Activated CD8-positive, alpha-beta memory T cell treated with anti-CD3 and anti-CD28 coated beads, Interleukin-2, amount 50 U/mL, for 48 hours (primary cell): ENCODE measurements at places on chromosomes 3 and 15.

GRCh38 chr3:194265505-194265892, 85.6 kb downstream of the CPN2 start:
- peak; percentile 48 for DNase-seq

DNA sequence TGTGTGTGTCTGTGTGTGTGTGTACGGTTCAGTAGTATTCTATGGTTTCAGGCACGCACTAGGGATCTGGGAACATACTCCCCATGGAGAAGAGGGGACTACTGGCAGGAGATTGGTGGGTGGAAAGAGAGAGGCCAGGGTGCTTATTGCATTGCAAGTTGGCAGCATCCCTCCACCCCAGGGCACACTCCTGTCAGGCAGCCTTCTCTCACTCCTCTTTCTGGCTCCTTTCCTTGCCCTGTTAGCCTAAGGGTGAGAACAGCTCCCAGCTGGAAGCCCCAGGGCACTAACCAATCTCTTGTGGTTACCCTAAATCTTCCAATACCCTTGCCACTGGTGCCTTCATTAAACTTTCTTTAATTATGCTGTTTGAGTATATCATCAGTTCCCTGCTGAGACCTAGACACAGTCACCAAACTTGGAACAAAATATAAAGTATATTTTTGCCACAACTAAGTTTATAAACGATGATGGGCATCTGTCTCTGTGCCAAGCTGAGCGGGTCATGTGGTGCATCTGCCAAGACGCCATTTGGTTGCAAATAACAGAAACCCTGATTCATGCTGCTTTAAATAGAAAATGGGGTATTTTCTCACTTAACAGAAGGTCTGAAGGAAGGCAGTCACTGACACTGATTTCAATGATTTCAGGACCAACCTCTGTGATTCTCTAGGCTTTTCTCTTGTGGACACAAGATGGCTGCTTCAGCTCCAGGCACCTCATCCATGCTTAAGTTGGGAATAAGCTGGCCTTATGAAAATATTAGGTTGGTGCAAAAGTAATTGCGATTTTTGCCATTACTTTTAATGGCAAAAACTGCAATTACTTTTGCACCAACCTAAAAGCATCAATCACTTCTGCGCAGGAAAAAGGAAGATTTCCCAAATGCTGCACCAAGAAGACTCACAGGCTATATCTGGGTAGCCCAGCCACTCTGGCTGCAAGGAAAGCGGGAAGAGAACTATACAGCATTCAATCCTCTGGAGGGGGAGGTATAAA, 476.9 kb upstream of the PROK2 start:
- DNase-seq = no peak

DNA sequence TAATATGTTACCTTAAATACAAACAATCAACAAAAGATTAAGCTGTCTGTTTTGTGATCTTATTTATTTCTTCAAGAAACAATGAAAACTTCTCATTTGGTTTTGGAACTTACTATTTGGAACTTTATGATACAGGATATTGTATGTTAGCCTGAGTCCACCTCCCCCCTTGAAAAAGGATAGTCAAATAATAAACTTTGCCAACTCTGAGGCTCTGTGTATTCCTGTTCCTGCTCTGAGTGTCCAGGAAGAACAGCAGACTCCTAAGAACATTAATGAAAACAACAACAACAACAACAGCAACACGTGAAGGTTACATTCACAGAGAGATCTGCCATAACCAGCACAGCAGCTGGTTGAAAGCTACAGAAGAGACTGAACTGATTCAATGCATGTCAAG, 108.1 kb upstream of the AADACL2 start:
- DNase-seq = no peak

DNA sequence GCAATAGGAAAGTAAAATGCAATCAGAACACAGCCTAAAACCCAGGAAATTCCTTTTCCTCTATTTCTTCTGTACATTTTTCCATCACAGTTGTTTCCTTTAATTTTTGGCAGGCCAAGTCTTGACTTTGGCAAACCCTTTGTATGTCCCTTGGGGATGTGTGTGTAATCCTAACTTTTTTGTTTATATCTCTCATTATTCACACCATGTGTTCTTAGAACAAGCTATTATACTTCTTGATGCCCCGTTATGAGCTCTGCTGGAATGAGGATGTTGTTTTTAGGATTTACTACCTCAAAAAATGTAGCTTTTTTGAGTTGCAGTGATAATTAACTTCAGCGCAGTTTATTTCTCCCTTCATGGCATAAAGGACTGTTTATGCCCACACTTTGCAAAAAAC, 123.4 kb downstream of the ABI3BP start:
- DNase-seq = no peak

GRCh38 chr3:25686766-25687165, 22.1 kb upstream of the TOP2B start:
- no peak for DNase-seq

DNA sequence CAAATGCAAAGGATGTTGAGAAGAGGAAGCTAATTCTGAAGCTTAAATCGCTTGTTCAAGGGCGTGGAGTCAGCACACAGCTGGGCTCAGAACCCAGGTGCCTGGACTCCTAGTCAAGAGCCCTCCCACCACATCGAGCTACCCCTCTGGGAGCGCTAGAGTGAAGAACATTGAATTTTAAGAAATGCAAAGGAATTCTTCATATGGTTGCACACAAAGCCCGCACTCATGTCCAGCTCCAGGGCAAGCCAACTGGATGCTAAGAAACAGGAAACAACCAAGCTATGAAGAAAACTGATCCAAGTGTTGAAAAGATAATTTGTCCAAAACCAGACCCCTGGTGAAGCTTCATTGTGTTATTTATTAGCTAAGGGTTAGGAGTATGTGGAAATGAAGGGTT, 122.3 kb downstream of the ALDH1A2 start:
- DNase-seq = no peak

DNA sequence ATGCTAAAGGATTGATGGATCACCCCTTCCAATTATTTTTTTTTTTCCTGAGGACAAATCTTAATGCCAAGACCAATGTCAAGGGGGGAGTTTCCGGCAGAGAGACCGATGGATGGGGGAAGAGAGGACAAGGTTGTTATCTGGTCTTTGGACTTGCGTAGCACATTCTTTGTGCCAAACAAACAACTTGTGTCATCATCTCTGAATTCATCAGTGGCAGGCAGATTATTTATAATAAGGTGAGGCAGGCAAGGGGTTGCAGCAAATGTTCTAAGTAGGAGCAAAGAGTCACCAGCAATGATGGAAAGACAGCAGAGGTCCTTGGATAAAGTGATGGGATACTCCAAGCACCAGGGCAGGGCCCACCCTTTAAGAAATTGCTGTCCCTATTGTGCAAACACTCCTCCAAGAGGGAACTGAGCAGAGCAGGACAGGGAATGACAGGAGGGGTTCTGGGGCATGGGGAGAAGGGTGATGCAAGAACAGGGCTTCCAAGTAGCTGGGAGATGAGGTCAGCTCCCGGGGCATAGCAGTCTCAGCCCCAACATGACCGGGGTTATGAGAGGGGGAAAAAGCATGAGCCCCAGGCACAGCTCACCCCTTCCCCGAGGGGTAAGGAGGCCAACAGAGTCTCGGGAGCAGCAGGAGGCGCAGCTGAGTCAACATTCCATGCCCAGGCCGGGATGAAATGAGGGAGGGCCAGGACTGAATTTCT, 57.4 kb downstream of the ANXA2 start:
- no peak for DNase-seq

DNA sequence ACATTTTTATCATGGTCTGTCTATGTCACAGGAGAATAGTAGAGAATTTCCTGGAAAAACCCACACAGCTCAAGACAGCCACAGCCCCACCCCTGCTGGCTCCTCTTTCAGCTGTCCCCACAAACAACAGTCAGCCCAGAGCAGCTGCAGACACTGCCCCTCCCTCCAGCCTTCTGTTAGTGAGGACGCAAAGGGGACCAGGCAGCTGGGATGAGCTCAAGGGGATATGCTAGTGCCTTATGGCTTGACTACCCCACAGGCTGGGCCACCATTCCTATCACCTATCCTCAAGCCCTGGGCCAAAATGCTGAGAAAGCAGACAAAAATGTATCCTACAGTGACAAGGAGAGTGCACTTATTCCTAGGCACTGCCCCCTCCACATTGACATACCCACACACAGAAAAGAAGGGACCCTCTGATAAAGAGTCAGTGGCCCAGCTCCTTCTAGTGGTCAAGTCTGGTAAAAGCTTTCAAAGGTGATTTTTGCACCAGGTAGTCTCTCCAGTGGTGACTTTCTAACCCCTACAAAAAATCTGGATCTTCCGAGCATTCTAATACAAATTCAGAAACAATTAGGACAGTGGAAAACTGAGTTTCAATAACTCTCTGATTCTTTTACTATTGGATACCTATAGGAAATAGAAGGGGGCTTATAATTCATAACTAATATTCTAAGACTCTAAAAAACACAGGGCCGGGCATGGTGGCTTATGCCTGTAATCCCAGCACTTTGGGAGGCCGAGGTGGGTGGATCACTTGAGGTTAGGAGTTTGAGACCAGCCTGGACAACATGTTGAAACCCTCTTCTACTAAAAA, 3.0 kb upstream of the MAP1A start:
- DNase-seq = no peak

DNA sequence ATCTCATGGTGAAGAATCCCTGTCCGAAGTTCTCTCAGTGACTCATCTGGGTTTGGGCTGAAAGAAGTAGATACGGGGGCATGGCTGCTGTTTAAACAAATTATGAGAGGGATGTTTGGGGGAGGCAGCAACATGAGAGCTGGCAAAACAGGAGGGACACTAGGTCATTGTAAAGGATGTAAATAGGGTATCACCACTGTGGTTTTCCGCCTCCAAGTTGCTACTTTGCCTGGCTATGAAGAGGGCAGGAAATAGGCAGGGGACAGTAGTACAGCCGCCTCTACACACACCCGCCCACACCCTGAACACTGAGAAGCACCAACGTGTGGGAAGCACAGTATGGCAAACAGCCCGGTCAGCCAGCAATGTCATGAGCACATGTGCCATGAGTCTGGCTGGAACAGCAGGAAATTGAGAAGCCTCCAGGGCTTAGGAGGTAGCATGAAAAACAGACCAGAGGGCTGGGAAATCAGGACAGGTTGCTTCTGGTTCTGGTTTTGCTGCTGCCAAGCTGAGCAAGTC, 17.1 kb downstream of the HEXA start:
- DNase-seq = no peak

DNA sequence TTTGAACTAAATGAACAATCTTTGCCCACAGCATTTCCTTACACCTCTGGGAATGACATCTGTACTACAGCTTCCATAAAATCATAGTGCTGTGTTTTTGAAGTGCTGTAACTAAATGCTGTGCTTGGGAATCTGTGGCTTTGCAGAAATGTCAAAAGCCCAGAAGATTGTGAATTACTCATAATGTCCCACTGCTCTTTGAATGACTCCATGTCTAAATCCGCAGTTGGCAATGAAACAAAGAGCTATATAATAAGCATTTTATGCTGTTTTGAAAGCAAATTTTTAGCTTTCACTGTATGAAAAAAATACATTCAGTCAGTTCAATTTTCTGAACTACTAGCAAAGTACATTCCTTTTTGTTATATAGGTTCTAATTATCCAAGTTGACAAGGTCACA, 88.6 kb upstream of the ADAMTS17 start:
- DNase-seq = no peak

DNA sequence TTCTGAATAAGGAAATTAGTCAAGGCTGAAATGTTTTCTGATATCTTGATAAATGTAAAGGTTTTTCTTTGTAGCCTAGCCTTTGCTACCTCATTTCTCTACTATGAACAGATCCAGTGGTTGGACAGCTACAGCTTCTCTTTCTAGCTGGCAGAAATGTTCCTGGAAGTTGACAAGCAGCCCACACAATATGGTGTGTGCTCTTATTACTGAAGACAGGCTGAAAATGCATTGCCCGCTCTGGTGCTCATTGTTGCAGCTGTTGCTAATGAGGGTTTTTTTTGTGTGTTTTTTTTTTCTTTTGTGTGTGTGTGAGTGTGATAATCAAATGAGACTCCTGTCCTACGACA, 844.3 kb upstream of the SEMA6D start:
- DNase-seq = no peak

DNA sequence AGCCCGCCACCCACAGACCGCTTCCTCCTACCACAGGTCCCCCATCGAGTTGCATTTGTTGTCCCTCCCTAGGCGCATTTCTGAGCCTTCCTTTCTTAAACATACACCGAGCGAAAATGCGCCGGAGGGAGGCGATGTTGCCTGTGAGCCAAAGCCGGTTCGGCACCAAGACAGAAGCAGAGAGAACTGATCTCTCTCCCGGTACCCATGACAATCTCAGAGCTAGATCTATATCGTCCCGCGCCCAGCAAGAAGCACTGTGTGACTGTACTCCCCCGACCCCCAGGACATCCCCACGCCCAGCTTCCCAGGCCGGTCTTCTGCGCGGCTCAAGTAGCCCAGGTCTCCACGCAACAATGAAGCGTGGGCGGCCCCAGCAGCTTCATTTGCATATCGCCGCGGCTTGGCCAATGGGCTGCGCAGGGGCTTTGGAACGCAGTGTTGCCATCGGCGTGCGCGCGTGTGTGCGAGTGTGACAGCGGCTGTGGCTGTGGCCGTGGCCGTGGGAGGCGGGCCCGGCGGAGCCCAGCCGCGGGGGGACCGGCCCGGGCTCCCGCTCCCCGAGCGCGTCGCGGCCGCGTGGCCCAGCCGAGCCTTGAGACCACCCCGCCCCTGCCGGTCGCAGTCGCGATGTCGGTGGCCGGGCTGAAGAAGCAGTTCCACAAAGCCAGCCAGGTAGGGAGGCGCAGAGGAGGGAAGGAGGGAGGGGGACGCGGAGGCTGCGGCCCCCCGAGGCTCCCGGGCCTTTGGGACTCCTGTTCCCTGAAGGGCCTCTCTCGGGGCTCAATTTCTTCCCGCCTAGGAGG, at the start of gene SH3GL3:
SH3GL3 (plus strand) TSS at position 438 of the 806 bp plus-strand sequence; CDS start at position 631, 193 bp downstream.
- peak; percentile 81 for DNase-seq

- DNase-seq = no peak
These were observed 241.0 kb upstream of the ZNF717 start for GRCh38 chr3:76026379-76026778.

- no peak for DNase-seq
These were observed 196.7 kb downstream of the EPHA6 start for GRCh38 chr3:97010881-97011657.

DNA sequence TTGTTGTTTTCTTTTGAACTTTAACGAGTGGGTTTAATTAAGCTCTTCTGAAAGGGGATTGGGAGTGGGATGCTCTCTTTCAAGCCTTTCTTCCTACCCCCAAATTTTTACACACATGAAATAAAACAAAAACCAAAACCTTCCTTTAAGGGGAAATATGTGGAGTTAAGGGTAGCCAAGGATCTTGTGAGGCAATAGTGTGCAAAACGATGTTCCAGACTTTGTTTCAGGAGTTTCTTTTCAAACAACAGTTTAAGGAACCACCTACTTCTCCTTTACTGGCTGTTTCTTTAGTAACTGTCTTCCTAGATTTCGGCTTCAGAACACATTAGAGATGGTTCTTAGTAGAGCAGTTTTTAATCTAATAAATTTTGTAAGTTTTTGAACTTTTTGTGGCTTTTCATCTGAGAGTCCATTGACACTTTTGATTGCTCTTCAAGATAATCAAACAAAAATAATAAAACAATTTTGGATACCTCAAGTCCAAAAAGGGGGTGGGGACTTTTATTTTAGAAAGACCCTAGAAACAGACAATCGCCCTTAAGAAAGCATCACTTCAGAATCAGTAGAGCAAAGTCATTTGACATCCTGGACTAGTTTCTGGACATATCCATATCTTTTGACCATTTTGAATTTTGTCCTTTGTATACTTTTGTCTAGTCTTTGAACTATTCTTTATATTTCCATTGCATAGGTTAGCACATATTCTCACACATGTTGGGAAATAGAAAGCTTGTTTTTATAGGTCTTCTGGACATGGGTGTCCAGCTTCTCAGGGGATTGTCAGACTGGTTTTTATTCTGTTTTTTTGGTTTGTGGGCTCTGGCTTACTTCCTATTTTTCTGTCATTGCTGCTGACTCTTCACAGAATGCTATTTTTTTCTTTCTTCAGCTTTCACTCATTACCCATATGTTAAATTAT, 6.0 kb downstream of the DIPK2A start:
- DNase-seq = no peak

GRCh38 chr3:137770835-137771399, 6.8 kb downstream of the SOX14 start:
- peak; percentile 53 for DNase-seq
